Upper lobe of right lung (tissue), 1 donor: ENCODE measurements at places on chromosomes 12 and 14. TPM values are rescaled to one million over a fixed set of nuclear protein-coding genes. Genes with fewer than 3 reads are reported as not detected.

Gene NELL2
- 1.6 TPM for total RNA-seq

DNA sequence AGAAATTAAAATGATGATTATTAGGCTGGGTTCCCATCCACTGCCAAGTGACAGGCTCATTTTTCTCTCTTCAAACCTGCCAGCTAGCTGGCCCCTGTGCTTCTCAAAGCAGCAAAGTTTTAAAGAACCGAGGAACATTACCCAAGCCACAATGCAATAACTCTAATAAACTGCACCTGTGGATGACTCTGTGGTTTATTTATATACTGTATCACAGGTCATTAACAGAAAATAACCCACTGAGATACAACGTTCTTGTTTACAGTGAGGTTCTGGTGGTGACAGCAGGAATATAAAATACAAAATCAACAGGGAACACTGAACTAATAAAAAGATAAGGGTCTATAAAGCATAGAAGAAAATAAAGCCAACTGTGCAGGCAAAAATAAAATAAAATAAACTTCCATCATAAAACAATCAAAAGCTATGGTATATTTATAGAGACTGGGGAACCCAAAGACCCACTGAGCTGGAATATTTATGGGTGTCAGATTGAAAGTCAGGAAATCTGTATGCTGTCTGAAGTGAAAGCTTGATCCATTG lies 472.9 kb downstream of the NOVA1 start:
- no peaks in the 10 kb centered on the region for H3K4me1 ChIP-seq
- H3K4me3 ChIP-seq = no peak overlapping the region
- no peak overlapping the region for H3K27ac ChIP-seq
- no peak for DNase-seq

DNA sequence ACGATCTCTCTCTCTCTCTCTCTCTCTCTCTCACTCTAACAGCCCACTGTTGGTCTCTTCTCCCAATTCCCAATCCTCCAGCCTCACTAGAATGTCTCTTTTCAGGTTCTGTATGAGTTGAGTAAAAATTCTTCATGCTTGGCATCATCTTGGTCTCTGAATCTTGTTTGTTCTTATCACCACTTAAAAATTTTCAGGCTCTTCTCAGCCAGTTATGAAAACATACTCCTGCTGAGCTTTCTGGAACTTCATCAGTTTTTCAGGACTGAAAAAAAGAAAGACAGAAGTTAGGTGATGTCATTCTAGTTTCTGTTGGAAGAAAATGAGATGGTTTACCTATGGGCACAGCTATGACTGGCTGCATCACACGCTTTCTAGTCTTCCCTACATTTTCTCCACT lies 11.5 kb upstream of the IL22 start:
- peaks cover 3% of the 10 kb centered on the region for H3K27me3 ChIP-seq
- H3K4me3 ChIP-seq = no peak overlapping the region
- no peak for DNase-seq

GRCh38 chr14:96917442-96917963 lies 120.3 kb downstream of the VRK1 start:
- H3K36me3 ChIP-seq = no peaks in the 10 kb centered on the region
- H3K4me3 ChIP-seq = no peak overlapping the region
- no peak overlapping the region for H3K27ac ChIP-seq

- H3K27ac ChIP-seq = no peak overlapping the region
- H3K36me3 ChIP-seq = no peaks in the 10 kb centered on the region
- H3K27me3 ChIP-seq = no peaks in the 10 kb centered on the region
- H3K4me1 ChIP-seq = peaks cover 13% of the 10 kb centered on the region
Measured at GRCh38 chr14:89247457-89248122, 169.4 kb downstream of the FOXN3 start.

DNA sequence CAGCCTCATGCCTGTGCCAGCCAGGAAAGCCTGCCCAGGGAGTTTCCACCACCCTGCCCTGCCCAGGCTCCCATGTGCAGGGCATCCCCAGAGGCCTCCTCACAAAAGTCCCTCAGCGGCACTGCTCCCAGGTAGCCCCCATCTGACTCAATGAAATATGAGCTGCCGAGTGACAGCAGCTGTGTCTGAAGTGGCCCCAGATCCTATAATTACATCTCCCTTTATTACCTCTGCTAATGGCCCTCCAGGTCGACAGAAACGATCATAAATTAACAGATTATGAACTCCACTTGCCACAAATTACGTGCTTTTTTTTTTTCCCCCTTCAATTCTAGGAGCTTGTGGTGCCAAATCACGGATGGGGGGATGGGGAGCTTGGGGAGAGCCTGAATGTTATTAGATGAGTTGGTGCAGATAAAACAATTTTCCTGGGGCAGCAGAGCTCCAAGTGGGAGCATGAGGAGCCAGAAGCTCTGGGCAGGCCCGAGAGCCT lies 110.4 kb downstream of the ESRRB start:
- DNase-seq = no peak
- no peaks in the 10 kb centered on the region for H3K4me1 ChIP-seq
- H3K4me3 ChIP-seq = no peak overlapping the region
- H3K27ac ChIP-seq = no peak overlapping the region
- H3K36me3 ChIP-seq = no peaks in the 10 kb centered on the region

Gene VASH1
- 37.1 TPM for total RNA-seq

GRCh38 chr12:56221232-56221756 lies 428 bp downstream of the RNF41 start:
- peaks cover 14% of the 10 kb centered on the region for H3K36me3 ChIP-seq
- peak; percentile 79 for DNase-seq
- peaks cover 39% of the 10 kb centered on the region for H3K4me1 ChIP-seq
- peak overlapping the region; percentile 75 for H3K4me3 ChIP-seq

DNA sequence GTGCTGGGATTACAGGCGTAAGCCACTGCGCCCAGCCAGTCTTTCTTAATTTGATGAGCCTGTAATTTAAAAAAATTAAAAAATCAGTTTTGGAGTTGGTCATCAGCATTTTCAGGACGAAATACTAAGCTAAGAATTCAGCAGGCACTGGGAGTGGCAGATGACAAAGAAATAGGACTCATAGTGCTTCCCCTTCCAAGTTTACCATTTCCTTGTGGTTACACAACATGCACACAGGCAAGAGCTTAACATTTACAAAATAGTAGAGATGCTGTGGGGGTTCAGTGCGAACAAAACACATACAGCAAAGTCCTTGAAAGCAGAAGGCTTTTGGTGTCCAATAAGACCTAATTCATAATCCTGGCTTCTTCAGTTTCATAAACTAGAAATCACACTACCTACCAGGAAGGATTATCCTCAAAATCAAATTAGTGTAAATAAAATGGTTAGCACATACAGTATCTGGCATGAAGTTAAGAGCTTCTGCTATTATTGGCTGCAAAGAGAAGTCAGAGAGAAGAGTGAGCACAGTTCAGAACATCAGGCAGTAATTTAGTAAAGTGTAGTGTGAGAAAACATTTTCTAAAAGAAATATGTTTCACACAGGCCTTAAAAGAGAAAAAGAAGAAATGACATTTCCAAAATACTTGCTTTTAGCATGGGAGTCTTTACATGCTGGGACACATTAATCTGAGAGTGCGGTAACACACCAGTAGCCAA lies 22.2 kb upstream of the KIF21A start:
- H3K27me3 ChIP-seq = no peaks in the 10 kb centered on the region
- no peak for DNase-seq
- H3K27ac ChIP-seq = no peak overlapping the region
- H3K4me3 ChIP-seq = no peak overlapping the region
- no peaks in the 10 kb centered on the region for H3K4me1 ChIP-seq
- H3K36me3 ChIP-seq = no peaks in the 10 kb centered on the region

Gene DDX23
- total RNA-seq = 77.2 TPM

- no peak for DNase-seq
- no peak overlapping the region for H3K4me3 ChIP-seq
- no peaks in the 10 kb centered on the region for H3K27me3 ChIP-seq
- no peak overlapping the region for H3K27ac ChIP-seq
Measured at GRCh38 chr14:58309086-58309485, 10.7 kb downstream of the ARID4A start.
